Kidney (tissue), 22 donors: ENCODE measurements at places on chromosomes 4 and X. TPM values are rescaled to one million over a fixed set of nuclear protein-coding genes. Genes with fewer than 3 reads are reported as not detected.

DNA sequence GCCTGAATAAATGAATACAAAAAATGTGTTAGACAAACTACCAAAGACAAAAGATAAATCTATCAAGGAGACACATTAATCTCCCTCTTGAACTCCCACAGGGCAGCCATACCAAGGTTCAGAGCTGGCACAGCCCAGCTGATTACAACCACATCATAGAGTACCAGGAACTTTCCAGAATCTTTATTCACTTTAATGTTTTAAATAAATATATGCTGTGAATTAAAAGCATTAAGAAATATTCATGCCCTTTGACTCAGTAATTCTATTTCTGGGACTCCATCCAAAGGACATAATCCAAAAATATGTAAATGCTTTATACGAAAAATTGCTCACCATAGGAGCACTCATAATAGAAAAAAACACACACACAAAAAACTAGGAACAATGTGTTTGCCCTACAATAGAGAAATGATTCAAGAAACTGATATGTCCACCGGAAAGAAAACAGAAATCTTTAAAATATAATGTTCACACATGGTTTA is 126.0 kb downstream of the LDB2 start:
- H3K4me3 ChIP-seq: no peak overlapping the region
- H3K36me3 ChIP-seq: no peaks in the 10 kb centered on the region
- H3K27ac ChIP-seq: no peak overlapping the region
- H3K4me1 ChIP-seq: no peaks in the 10 kb centered on the region
- no peak for DNase-seq

GRCh38 chr4:37799941-37800554 is 26.4 kb upstream of the PGM2 start:
- H3K27ac ChIP-seq: no peak overlapping the region
- H3K36me3 ChIP-seq: no peaks in the 10 kb centered on the region
- no peaks in the 10 kb centered on the region for H3K4me1 ChIP-seq
- H3K27me3 ChIP-seq: no peaks in the 10 kb centered on the region
- no peak for DNase-seq
- no peak overlapping the region for H3K4me3 ChIP-seq

DNA sequence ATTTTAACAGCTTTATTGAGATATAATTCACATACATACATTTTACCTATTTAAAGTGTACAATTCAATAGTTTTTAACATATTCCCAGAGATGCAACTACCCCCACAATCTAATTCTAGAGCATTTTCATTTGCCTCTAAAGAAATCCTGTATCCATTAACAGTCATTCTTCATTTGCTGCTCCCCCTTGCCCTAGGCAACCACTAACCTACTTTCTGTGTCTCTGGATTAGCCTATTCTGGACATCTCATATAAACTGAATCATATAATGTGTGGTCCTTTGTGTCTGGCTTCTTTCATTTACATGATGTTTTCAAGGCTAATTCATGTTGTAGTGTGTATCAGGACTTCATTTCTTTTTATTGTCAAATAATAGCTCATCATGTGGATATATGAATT is 105.1 kb upstream of the GRPR start:
- peaks cover 5% of the 10 kb centered on the region for H3K27me3 ChIP-seq
- no peak for DNase-seq
- H3K27ac ChIP-seq: no peak overlapping the region
- no peaks in the 10 kb centered on the region for H3K4me1 ChIP-seq
- no peak overlapping the region for H3K4me3 ChIP-seq

DNA sequence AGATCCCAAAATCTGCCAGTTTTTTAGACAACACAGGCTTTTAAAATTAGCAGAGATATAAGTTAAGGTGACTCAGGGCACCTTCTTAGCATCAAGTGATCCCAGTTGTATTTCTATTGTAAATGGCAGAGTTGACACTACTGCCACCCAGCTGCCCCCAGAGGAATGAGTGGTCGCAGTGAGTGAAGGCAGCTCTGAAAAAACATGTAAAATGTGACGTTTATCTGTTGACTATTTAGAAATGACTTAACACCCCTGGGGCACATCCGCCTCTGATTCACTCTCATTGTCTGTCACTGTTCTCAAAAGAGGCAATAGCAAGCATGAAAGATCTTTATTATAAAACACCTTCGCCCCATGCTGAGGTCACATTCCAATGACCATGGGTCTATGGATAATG is 592.4 kb downstream of the ACTRT1 start:
- no peaks in the 10 kb centered on the region for H3K36me3 ChIP-seq
- no peaks in the 10 kb centered on the region for H3K4me1 ChIP-seq
- no peak overlapping the region for H3K4me3 ChIP-seq
- H3K27me3 ChIP-seq: no peaks in the 10 kb centered on the region
- no peak for DNase-seq
- H3K27ac ChIP-seq: no peak overlapping the region

- H3K4me1 ChIP-seq: no peaks in the 10 kb centered on the region
- no peak for DNase-seq
- no peaks in the 10 kb centered on the region for H3K36me3 ChIP-seq
- no peaks in the 10 kb centered on the region for H3K27me3 ChIP-seq
- no peak overlapping the region for H3K4me3 ChIP-seq
- H3K27ac ChIP-seq: no peak overlapping the region
Measured at GRCh38 chr4:182421753-182422152, 178.6 kb downstream of the TENM3 start.

DNA sequence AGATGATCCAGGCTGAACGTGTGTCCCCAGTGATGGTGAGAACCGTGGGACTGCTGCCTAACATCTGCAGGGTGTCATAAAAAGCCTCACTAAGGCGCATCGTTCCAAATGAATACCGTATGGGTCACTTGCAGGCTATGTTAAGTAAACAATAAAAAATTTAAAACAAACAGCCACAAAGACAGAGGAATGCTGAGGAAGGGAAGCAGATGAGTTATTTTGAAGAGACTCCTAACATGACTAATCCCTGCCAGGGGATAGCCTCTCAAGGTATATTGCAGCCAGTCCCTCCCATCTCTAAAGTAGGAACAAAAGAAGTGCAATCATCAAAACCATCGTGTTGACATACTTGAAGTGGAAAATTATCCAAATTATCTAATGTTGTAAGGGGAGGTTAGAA is 83.8 kb downstream of the UNC5C start:
- no peaks in the 10 kb centered on the region for H3K4me1 ChIP-seq
- no peaks in the 10 kb centered on the region for H3K27me3 ChIP-seq

DNA sequence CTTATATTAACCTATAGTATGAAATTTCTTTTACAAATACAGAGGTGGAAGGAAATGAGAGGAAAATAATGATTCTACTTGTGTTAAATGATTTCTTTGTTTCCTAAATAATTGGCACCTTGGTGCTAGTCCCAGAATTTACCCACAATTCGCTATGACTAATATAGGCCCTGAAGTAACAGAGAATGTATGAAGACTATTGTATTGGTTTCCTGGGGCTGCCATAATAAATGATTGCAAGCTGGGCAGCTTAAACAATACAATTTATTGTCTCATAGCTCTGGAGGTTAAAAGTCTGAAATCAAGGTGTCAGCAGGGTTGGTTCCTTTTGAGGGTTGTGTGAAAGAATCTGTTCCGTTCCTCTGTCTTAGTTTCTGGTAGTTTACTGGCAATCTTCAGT is 74.8 kb upstream of the GPRIN3 start:
- no peak overlapping the region for H3K4me3 ChIP-seq
- no peak for DNase-seq
- no peak overlapping the region for H3K27ac ChIP-seq
- H3K36me3 ChIP-seq: no peaks in the 10 kb centered on the region
- no peaks in the 10 kb centered on the region for H3K27me3 ChIP-seq

- peaks cover 2% of the 10 kb centered on the region for H3K4me1 ChIP-seq
- no peaks in the 10 kb centered on the region for H3K27me3 ChIP-seq
- DNase-seq: no peak
- no peak overlapping the region for H3K27ac ChIP-seq
- no peaks in the 10 kb centered on the region for H3K36me3 ChIP-seq
Measured at GRCh38 chr4:156770140-156770539, 201.5 kb downstream of the PDGFC start.

GRCh38 chr4:93065790-93066189 is 762.0 kb downstream of the GRID2 start:
- no peaks in the 10 kb centered on the region for H3K4me1 ChIP-seq
- no peak overlapping the region for H3K27ac ChIP-seq
- H3K4me3 ChIP-seq: no peak overlapping the region
- H3K36me3 ChIP-seq: no peaks in the 10 kb centered on the region

DNA sequence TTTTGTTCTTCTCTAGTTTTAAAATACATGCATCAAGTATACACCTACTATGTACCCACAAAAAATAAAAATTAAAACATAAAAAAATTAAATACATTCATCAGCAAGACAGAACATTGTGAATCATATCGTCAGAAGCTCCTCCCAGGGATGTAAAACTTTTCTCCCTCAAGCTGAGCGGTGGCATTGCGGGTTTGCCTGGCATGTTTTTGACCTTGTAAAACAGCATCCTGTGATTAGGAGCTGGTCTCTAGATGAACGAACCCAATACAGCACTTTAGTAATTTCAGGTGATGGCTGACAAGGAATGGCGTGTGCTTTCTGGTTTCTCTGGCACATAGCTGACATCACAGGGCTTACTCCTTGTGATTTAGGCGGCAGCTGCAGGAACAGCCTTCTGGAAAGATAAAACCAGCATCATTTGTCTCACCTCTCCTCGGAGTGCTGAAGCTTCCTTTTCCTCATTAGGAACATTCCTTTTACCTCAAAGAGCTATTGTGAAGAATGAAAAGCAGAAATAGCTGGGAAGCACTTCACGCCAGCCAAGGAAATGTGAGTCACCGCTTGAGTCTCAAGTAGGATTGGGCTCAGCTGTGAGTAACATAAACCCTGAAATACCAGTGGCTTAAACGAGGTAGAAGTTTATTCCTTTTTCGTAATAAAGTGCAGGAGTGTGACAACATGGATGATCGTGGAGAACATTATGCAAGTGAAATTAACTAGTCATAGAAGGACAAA is 44.3 kb downstream of the NYX start:
- H3K27ac ChIP-seq: no peak overlapping the region
- H3K36me3 ChIP-seq: no peaks in the 10 kb centered on the region
- no peak for DNase-seq
- no peak overlapping the region for H3K4me3 ChIP-seq
- H3K4me1 ChIP-seq: no peaks in the 10 kb centered on the region

GRCh38 chrX:55102754-55103153 is 13.9 kb downstream of the PAGE2 start:
- H3K4me3 ChIP-seq: no peak overlapping the region
- no peaks in the 10 kb centered on the region for H3K27me3 ChIP-seq
- H3K4me1 ChIP-seq: no peaks in the 10 kb centered on the region
- H3K27ac ChIP-seq: no peak overlapping the region
- no peak for DNase-seq

- no peak overlapping the region for H3K4me3 ChIP-seq
- H3K27ac ChIP-seq: no peak overlapping the region
- no peak for DNase-seq
Measured at GRCh38 chrX:10557166-10557565, 63.2 kb downstream of the MID1 start.

DNA sequence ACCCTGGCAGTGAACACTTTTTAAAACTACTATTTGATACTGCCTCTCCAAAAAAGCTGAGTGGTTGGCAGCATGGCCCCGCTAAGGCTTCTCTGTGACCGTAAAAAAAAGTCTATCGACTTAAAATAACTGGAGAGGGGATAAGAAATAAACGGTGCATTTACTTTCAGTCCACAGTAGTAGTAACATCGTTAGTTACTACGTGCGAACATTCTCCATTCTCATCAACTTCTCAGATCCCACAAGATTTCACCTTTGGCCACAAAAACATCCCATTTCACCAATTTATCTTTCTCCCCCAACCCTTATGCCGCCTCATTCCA is 524 bp upstream of the EXOSC9 start:
- H3K27ac ChIP-seq: peak overlapping the region; percentile 47
- H3K27me3 ChIP-seq: no peaks in the 10 kb centered on the region

DNA sequence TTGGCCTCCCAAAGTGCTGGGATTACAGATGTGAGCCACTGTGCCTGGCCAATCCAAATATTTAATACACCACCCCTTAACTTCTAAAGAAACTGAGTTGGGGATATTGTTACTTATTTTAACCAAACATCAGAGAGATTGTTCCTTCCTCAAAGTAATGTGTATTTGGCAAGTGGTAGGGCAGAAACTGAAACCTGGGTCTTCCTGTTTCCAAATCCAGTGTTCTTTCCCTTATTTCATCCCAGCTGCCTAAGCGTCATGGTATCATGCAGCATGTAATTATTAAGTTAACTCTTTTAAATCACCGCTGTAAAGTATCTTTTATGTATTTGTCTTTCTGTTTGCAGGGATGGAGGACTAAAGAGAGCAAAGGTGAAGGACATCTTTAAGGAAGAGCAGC is 68.4 kb downstream of the GPAT3 start:
- peak overlapping the region; percentile 83 for H3K27ac ChIP-seq
- H3K4me3 ChIP-seq: no peak overlapping the region
- no peak for DNase-seq
- H3K36me3 ChIP-seq: peaks cover 24% of the 10 kb centered on the region
- H3K4me1 ChIP-seq: peaks cover 44% of the 10 kb centered on the region

DNA sequence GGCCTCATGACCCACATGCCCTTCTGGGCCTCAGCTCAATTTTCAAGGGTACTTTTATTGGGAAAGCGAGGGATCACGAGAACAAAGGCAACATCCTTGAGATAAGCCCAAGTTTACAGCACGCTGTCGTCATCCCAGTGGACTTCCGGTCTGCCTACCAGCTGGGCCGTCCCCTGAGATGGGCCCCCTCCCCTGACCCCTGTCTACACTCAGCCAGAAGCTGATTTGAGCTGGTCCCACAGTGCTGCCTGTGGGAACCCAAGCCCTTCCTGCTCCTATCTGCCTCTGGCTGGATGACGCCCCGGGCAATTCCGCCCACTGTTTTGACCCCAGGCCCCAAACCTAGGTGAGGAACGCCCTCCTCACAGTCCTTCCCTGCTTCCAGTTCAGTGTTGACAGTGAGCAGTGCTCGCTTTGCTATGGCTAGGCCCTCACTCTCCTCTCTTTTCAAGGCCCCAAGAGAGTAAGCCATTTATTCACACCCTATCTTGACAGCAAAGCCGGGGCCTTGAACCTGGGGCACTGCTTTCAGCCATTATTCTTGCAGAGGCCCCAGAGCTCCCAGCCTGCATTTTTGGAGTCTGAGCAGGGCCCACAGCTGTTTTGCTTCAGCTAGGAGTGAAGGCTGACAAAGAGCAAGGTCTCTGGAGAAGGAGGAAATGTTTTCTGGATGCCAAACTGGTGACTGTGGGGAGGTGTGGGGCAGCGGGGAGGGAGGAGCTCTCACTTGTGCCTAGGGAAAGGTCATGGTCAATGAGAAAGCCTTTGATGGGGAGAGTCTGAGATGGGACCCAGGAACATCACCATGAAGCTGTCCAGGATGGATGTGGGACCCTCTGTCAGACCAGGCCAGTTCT is 164.6 kb upstream of the BCOR start:
- DNase-seq: peak; percentile 87
- no peaks in the 10 kb centered on the region for H3K27me3 ChIP-seq
- no peak overlapping the region for H3K4me3 ChIP-seq
- H3K4me1 ChIP-seq: peaks cover 5% of the 10 kb centered on the region

- no peak overlapping the region for H3K27ac ChIP-seq
- H3K4me3 ChIP-seq: no peak overlapping the region
- no peaks in the 10 kb centered on the region for H3K36me3 ChIP-seq
- H3K27me3 ChIP-seq: no peaks in the 10 kb centered on the region
Measured at GRCh38 chr4:180541678-180542077, 1701.5 kb upstream of the TENM3 start.

Gene ASMT
- 0.22 TPM for total RNA-seq

Gene ZDHHC15
- total RNA-seq: 2.6 TPM

Gene HTR2C
- not detected for total RNA-seq

Gene HTRA3
- total RNA-seq: 1.7 TPM
